ENCODE measurements at places on chromosomes 6 and 20.

- DNase-seq = no peak
These were observed 6.2 kb downstream of the NKX2-2 start for GRCh38 chr20:21507400-21508229.

DNA sequence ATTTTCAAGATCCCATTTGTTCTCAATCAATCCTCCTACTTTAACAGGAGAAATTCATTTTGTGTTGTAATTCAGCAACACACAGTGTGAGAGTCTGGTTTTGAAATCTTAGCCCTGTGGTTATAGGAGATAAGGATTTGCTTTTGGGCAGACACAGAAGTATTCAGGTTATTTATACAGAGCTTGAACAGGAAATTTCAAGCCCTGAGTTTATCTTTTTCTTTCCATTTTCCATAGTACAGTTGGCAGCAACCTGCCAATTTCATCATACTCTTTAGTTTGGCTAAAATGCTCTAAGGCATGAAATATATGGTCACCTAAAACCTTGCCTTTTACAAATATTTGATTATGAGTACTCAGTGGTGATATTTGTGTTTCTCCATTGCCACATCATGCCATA lies 41.4 kb downstream of the PKIB start:
- no peak for DNase-seq

GRCh38 chr6:149254253-149254652 lies 63.3 kb upstream of the TAB2 start:
- DNase-seq = peak; percentile 62

DNA sequence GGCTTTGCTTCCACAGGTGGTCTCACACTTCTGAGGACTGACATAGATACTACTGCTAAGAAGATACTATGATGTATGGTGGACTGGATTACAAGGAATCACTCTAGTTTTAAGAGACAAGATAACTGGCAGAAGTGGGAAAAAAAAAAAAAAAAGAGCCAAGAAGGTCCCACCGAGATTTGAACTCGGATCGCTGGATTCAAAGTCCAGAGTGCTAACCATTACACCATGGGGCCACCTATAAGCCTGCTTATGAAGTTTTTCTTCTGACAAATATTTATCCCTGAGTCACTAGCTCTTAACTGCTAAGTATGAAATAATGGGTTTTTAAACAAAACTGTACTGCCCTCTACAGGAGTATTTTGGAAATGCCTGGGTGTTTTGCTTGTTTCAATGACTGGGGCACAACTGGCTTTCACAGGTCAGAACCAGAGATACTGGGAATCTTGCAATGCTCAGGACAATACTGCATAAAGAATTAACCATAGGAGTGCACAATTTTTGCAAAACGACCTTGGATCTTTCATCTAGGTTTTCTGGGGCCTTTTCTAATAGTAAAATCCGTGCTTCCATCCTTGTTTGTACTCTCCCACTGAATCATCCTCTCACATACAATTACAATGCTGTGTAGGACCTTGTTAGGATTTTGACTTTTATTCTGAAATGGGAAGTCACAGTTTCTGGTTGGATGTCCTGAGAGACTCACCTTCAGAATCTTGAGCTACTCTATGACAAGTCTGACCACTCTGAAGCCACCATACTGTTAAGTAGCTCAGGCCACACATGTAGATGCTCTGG lies 116.3 kb downstream of the OR2B2 start:
- DNase-seq = peak; percentile 99

GRCh38 chr6:126831461-126831860 lies 287.0 kb upstream of the RSPO3 start:
- DNase-seq = no peak

- DNase-seq = no peak
These were observed 384.4 kb downstream of the BMP2 start for GRCh38 chr20:7151676-7152470.

DNA sequence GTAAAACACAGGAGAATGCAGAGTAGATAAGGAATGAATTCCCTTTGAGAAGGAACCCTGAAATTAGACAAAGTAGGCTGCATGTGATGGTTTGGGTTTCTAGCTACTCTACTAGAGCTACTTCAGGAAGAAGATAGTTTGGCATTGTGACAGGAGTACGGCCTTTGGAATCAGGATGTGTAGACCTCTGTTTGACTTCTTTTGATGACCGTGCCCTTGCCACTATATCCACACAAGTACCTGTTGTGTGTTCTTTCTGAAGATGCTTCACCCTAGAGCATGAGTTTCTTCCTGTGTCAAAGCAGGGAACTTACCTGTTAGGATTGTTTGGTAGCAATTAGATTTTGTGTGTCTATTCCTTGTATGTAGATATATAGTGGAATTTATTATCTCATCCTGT lies 41.7 kb downstream of the CD2AP start:
- DNase-seq = no peak

- no peak for DNase-seq
These were observed 83.0 kb upstream of the GATA5 start for GRCh38 chr20:62558779-62559178.

GRCh38 chr20:57514273-57514751 lies 10.6 kb downstream of the CTCFL start:
- DNase-seq = peak; percentile 78

- peak; percentile 12 for DNase-seq
These were observed 158.7 kb downstream of the TFAP2A start for GRCh38 chr6:10256113-10256690.

DNA sequence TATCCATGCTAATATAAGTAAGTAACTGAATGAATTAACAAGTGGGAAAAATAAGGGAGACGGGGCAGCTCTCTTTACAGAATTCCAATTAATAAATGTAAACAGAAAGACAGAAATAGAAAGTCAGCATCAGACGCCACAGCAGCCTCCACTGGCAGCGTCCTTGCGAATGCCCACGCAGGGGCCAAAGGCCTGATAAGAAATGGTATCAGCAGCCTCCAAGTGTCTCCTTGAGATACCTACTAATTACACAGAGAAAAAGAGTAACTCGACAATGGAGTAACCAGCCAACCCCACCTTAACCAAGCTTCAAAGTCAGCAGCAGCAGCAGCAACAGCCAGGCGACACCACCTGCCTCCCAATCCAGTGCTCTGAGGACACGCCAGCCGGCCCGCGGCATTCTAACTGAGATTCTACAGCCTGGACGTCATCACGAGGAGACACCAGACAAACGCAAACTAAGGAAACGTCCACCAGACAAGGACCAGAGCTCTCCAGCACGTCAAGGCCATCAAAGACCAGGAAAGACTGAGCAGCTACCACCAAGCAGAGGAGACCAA lies 78.8 kb downstream of the TAF4 start:
- no peak for DNase-seq

GRCh38 chr6:158377860-158378259 lies 65.6 kb downstream of the TULP4 start:
- no peak for DNase-seq

DNA sequence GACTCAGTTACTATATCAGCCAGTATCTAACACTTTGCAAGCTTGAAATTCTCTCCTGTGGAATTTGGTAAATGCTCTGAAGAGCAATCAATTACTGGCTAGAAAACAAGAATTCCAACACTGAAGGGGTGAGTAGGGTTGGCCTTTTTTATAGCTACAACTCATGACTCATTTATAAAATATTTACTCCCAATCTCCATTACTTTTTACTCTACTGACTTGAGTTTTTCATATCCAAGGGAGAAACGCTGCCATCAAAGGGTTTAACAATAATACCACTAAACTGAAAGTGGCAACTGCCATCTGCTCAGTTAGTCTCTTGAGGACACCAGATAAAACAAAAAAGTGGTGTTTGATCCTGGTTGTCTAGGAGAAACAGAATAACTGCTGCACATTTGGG lies 203.1 kb downstream of the UBE3D start:
- no peak for DNase-seq

DNA sequence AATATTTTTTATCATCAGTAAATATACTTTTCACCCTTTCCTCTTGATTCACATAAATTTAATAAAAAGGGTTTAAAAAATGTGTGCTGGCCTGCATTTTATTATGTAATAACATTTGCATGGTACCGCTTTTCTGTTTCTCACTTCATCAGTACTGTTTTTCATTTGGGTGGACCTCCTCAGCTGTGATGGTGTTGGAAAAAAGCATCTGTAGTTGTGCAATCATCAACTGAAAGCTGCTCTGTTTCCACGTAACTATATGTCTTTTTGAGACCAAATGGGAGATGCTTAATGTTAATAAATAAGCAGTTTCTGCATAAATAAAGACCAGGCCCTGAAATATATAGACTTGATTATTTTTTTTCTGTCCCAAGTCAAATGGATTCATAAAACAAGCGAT lies 31.6 kb upstream of the CENPW start:
- DNase-seq = no peak

DNA sequence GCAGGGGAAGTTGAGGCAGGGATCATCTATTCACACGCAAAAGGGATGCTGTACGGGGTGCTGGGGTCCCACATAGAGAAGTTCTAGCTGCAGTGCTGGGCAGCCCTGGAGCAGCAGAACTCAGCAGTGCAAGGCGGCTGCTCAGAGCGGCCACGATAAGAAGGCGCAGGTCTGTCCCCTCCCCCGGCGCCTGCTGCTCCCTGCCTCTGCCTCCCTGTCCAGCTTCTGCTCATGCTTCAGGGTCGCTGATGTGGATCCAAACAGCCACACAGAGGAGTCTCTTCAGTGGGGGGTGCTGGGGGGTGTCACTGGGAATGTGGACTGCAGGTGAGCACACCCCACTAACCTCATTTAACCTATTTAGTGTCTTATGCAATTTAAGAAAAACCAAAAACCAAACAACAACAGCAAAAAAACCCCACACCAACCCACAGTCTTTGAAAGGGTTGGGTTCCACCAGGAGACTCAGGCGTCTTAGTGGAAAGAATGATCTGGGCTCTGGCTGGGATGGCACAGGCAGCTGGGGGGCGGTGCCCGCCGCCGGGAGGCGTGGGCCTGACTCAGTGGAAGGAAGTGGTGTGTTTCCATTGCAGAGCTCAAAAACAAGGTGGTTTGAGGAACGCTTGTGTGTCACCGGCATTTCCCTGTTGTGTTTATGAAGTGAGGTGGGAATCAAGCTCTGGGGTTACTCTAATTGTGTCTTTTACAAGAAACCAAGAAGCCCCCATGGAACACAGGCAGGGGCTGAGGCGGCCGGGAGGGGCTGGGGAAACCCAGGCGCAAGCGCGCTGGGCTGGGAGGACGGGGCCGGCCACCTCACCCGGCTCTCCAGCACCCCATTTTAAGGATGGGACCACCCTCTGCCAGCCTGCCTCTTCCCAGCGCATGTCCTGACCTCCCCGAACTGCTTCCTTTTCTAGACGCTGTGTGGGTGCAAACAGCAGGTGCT lies 55.1 kb downstream of the IRF4 start:
- DNase-seq = no peak

GRCh38 chr6:149331043-149331807 lies 13.7 kb downstream of the TAB2 start:
- peak; percentile 57 for DNase-seq

DNA sequence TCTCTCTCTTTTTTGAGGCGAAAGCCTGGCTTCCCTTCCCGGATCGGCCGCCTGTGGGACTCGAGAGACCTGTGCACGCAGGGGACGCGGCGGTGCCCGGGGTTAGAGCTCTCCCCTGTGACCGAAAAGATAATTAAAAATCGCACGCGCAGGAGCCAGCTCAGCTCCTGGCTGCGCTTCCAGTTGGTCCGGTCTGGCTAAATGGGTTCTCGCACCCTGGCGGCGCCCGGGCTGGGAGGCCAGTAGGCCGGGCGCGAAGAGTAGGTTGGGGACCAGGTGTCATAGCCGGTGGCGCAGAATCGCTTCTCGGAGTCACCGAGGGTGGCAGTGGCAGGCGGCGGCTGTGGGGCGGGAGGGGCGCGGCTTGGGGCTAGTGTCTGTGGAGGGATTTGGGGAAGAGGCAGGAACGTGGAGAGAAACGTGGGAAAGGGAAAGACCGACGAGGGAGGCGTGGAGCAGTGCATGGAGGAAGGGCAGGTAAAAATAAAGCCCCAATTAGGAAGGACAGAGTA lies 41.9 kb upstream of the SUPT3H start:
- peak; percentile 89 for DNase-seq

DNA sequence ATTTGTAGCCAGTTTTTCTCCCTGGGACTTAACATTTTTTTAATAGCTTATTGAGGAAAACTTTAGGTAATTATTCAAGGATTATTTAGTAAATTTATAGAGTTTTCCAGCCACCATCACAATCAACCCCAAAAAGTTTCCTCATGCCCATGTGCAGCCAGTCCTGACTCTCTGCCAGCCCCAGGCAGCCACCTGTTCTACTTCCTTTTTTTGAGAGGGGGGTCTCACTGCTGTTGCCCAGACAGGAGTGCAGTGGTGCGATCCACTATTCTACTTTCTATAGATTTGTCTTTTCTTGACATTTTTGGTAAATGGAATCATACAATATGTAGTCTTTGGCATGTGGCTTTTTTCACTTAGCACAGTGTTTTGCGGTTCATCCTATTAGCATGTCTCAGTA lies 200.1 kb downstream of the FARS2 start:
- DNase-seq = no peak

- peak; percentile 46 for DNase-seq
These were observed 11.2 kb upstream of the TAGAP start for GRCh38 chr6:159056003-159056402.

DNA sequence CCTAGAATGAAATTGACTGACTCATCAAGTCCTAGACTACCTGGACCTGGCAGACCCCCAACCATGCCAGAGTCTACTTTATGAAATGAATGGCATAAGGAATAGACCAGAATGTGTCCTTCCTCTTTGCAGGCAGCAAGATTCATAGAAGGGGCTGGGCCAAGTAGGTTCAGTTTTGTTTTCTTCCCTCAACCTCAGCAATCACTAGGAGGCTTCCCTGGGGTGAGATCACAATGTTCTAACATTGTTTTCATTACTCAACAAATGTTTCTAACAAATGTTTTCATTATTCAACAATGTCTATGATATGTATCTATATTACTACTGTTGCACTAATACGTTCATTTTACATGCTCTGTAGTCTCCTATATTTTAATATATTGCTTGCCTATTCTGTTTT lies 8.4 kb upstream of the FAM162B start:
- no peak for DNase-seq

- no peak for DNase-seq
These were observed 126.8 kb downstream of the LRRC1 start for GRCh38 chr6:53921639-53922038.

DNA sequence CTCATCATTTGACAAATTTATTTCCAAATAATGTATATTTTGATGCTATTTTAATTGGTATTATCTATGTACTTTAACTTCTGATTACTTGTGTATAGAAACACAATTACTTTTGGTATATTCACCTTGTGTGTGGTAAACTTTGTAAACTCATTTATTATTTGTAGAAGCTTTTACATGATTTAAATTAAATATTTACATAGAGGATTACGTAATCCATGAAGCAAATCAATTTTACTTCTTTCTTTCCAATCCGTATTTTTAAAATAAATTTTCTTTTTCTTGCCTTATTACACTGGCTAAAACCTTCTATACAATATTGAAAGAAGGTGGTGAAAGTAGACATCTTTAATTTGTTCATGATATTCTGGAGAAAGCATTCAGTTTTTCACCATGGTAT lies 540.2 kb downstream of the MMUT start:
- no peak for DNase-seq

- DNase-seq = no peak
These were observed 320.5 kb downstream of the HACE1 start for GRCh38 chr6:104539173-104539572.

GRCh38 chr6:54173089-54173488 lies 61.8 kb downstream of the MLIP start:
- DNase-seq = no peak

- DNase-seq = no peak
These were observed 7.3 kb downstream of the THEMIS start for GRCh38 chr6:127893541-127893940.

GRCh38 chr6:24283043-24283985 lies 74.5 kb downstream of the DCDC2 start:
- DNase-seq = peak; percentile 97

GRCh38 chr6:86010915-86011786 lies 368.5 kb upstream of the SYNCRIP start:
- DNase-seq = no peak
